Activated T-cell treated with anti-CD3 and anti-CD28 coated beads for 24 hours (primary cell): ENCODE measurements at places on chromosomes 7 and 10.
A peak's percentile ranks its signal among the peaks of the same experiment; 100 is the strongest.

- DNase-seq: no peak
These were observed 6.9 kb downstream of the CREM start for GRCh38 chr10:35133586-35133985.

- no peak for DNase-seq
These were observed 264.9 kb downstream of the SKIDA1 start for GRCh38 chr10:21260506-21261149.

- no peak for DNase-seq
These were observed 287.0 kb downstream of the MDFIC start for GRCh38 chr7:115208710-115209560.

DNA sequence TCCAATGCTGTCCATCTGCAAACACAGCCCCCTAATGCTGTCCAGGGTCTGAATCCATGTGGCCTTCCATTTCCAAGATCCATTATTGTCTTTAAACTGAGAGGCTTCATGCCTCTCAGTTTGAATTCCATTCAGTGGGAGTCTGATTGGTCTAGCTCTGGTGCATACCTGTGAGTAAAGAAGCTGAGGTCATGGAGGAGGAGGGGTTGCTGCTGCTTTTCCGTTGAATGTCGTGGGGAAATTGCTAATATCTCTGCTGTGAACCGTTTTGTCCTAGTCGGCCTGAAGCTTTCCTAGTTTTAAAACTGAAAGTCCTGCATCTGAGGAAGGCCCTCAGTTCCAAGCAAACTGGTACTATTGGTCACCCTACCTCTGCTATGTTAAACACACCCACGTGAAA, 17.7 kb downstream of the SH2D4B start:
- DNase-seq: no peak

GRCh38 chr10:43817368-43817767, 168.7 kb upstream of the ZNF32 start:
- DNase-seq: no peak

DNA sequence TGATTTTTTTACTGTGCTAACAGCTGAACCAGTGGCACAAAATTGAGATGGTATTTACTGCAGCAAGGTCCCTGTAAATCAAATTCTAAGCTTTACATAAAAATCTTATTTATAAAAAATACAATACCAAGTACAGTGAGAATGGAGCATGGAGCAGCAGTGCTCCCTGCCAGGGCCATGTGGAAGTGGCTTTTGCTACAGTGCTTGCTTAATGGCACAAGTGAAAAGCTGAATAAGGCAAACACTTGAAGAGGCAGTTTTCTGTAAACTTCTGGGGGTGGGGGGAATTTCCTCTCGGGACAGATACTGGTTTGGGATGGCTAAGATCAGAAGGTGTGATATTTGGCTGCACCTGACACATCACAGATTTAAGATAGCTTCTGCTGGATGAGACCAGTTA, 27.5 kb downstream of the AP3M1 start:
- no peak for DNase-seq

- no peak for DNase-seq
These were observed 297.9 kb upstream of the NFE2L3 start for GRCh38 chr7:25854059-25854458.

- DNase-seq: no peak
These were observed 32.6 kb upstream of the CHCHD3 start for GRCh38 chr7:133114519-133114918.

DNA sequence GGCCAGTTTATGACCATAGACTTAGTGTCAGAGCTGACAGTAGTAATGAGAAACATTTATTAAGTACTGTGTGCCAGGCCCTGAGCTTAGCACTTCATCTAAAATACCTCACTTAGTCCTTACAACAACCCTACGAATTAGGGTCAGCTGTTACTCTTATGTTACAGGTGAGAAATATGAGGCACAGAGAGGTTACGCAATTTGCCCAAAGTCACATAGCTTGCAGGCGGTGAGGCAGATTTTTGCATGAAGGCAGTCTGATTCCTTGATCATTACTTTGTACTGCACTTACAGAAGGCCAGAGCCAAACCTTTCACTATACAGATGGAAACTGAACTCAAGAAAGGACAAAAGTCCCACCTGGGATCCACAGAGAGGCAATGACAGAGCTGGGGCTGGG, 10.2 kb downstream of the CDH23 start:
- DNase-seq: no peak

GRCh38 chr10:44053391-44053790, 331.5 kb downstream of the CXCL12 start:
- DNase-seq: no peak

DNA sequence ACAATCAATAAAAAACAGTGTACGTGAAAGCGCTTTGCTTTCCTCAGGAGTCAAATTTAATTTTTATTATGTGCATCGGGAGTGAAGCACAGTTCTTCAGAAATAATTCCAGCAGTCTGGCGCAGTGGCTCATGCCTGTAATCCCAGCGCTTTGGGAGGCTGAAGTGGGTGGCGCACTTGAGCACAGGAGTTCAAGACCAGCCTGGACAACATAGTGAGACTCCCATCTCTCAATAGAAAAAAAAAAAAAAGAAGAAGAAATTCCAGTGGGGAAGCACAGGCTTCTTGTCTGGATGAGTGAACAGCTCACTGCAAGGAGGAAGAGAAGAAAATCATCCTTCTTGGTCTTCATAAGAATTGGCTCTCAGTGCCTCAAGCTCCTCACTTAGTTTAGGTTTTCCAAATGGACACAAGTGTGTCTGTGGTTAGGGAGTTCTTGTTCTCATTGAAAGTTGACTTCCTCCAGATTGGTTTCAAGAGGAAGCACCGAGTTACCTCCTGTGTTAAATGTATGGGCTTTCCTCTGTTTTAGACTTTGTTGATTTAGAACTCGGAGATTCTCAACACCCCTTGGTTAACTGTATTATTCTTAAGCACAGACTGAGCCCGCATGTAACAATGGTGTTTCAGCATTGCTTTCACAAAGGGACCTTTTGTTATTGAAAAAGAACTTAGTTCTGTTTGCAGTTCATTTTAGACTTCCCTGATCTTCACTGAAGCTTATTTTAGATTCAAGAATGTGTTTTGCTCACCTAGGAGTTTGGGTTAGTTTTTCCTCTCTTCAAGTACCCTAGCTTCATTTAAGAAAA, 28.0 kb downstream of the LMTK2 start:
- DNase-seq: no peak

DNA sequence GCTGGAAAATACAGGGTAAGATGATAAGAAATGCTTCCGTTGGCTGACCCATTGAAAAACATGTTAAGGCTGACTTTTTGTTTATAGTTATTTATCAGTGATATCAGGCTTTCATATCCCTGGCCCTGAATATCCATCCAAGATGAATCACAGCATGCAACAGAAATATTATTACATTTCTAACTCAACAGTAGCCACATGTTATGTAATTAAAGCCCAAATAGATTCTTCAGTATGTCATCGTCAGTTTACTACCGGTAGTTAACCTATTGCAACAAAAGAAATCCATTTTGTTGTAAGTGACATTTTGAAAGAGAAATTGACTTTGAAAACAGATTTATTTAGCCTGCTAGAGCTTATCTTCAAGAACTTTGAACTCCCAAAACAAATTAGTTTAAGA, 354.1 kb upstream of the CELF2 start:
- no peak for DNase-seq

DNA sequence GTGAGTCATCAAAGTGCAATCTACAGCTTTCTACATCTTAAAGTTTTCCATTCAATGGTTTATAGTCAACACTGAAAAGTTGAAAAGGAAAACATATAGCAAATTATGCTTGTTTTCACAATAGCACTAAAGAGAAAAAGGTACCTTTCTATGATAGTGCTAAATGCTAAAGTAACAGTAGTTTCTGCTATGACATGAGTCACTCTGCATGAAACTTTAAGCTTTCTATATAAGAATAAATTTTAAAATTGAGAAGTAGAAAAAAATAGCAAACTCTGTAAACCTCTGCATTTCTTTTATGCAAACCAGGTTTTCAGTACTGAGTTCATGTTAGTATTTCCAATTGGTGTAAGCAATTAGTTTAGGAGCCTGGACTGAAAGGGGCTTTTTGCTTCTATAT, 31.2 kb upstream of the TMEM168 start:
- DNase-seq: no peak

DNA sequence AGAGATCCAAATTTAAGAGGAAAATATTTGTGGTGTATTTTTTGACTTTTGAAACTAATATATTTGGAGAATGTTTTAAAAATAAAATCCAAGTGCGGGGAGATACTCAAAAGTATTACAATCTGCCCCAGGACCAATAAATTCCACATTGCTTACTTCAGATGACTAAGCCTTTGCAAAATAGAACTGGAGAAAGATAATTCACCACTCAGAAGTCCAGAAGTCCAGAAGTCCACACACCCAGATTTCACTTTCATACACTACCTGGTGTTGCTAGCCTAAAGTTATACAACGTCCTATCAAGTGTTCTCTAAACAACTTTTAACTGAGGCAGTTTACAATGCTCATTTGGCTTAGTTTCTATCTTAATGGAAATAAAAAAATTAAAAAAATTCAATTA, 487.0 kb upstream of the SEMA3D start:
- no peak for DNase-seq

- no peak for DNase-seq
These were observed 86.9 kb downstream of the DYNC2I1 start for GRCh38 chr7:158943234-158943633.

- no peak for DNase-seq
These were observed 45.9 kb downstream of the CREM start for GRCh38 chr10:35172574-35172973.

GRCh38 chr10:33042565-33042964, 84.5 kb upstream of the ITGB1 start:
- DNase-seq: no peak

DNA sequence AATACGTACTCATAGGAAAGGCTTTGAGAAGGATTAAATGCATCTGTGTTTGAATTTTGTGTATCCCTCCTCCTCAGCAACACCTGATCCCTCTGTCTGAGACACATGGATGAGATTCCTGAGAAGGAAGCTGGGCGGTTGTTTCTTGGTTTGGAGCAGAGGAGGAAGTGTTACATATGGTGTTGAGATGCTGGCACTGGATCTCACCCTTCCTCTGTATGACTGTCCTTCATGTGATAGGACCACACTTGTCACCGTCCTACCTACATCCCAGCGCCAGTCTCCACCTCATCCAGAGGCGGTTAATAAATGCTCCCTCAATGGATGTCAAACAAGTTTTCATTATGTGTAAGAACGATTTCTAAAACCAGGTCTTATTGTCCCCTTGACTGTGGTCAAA, 49.4 kb upstream of the KLF6 start:
- DNase-seq: no peak

- peak; percentile 7 for DNase-seq
These were observed 114.9 kb downstream of the IPMK start for GRCh38 chr10:58152673-58153263.

DNA sequence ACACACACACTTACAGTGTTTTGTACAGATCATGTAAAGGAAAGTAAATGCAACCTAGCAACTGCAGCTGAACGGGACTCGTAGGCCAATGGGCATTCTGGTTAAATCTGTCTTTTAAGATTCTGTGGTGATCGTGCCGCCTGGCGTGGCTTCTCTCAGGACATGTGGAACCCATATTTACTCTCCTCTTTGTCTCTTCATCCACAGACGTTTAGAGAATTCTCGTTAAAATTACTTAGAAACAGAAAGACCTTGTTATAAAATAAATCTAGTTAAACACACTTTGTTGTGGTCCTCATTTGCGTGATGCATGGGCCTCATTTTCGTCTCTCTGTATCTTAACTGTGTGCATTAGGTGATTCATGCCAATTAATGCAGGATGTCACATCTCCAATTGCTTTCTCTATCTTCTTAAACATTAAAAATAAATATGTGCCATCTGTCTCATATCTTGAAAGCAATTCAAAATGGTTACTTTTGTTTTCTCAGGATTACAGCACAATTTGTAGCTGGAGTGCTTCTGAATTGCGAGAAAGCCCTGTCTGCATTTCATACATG, 11.5 kb downstream of the KLF6 start:
- no peak for DNase-seq

DNA sequence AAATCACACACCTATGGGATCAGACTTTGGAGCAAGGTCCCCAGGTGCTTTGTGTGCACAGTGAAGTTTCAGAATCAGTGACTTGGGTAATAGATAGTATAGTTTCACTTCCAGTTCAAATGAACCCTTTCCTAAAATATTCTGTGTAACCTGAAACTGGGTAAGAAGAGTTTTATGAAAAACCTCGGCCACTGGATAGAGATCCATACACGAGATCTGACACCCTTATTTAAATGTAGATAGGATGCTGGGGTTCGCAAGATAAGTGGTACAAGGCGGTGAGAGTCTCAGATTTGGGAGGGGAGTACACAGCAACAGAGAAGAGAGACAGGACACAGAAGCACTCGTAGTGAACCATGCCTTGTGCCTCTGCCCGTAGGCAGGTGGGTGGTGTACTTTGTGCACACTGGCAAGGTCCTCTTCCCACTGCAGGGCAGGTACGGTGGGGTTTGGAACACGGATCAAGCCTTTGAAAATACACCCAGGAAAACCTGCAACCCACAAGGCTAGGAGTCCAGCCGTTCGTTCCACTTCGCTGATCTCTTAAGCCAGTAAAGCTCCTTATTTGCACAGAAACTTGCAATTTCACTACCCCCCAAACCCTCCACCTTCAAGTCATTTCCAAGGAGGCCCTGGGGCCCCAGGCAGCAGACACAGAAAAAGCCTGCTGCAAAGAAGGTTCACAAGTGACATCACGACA, 162.8 kb downstream of the USP6NL start:
- DNase-seq: no peak

DNA sequence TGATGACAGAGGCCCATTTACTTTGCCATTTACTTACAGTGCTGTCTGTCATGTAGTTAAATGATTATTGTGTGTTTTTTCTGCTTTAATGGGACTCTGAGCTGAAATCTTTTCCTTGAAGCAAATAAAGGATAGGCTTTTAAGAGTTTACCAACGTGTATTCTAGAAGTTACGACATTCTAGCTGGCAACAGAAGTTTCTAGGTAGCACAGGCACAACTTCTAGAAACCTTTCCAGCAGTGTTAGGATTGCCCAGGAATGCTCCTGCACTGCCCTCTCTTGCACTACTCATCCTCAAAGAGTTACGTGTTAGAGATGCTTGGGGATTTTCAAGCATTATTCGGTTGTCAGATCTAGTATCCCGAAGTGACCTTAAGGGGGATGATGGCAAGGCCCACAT, 42.5 kb upstream of the TMEM236 start:
- no peak for DNase-seq
